ENCODE measurements at places on chromosomes 1 and 21.

DNA sequence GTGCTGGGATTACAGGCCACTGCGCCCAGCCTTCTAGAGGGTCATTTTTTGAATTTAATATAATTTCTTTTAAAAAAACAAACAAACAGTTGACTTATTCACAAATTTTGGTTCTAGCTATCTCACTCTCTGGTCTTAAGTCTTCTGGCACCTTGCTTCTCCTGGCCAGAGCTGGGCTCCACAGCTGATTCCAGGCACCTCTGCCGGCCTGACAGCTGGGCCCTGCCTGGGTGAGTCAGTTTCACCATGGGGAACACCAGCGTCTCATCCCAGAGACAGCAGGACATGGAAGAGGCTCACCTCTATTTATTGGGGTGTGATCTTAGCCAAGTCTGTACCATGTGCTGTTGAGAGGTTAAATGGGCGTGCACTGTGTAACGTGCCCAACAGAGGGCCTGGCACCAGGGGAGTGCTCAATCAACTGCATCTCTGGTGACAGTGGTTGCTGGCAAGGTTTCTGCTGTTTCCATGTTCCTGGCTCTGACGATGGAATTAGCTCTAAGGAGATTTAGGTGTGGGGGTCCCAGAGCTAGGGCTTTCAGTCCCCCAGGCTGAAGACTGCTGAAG lies 956 bp downstream of the CPLANE2 start:
- DNase-seq = peak; percentile 82

GRCh38 chr1:237685551-237685950 lies 205.2 kb downstream of the ZP4 start:
- DNase-seq = no peak

DNA sequence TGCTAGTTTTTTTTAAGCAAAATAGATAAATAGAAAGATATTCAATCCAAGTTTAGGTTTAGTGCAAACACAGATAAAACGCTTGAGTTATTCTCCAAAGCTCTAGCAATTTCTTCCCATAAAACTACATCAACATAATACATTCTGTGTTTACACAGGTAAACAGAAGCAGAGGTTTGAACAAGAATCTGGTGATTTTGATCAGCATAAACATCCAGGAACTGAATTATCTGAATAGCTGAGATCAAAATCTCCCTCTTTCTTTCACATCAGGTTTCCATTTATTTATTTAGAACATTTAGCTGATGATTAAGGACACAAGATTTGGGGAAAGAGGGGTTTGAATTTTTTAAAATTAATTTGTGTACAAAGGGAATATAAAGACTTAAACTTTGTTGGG lies 1564.6 kb downstream of the MRPL39 start:
- no peak for DNase-seq

DNA sequence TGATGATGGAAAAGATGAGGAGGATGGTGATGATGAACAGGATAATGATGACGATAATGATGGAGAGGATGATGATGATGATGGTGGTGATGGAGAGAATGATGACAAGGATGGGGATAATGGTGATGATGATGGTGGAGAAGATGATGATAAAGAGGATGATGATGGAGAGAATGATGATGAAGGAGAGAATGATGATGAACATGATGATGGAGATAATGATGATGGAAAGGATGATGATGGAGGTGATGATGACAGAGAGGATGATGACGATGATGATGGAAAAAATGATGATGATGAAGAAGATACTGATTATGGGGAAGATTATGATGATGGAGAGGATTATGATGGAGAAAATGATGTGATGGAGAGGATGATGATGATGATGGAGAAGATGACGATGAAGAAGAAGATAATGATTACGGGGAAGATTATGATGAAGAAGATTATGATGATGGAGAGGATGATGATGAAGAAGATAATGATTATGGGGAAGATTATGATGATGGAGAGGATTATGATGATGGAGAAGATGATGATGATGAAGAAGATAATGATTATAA lies 204.1 kb downstream of the MATN1 start:
- no peak for DNase-seq

DNA sequence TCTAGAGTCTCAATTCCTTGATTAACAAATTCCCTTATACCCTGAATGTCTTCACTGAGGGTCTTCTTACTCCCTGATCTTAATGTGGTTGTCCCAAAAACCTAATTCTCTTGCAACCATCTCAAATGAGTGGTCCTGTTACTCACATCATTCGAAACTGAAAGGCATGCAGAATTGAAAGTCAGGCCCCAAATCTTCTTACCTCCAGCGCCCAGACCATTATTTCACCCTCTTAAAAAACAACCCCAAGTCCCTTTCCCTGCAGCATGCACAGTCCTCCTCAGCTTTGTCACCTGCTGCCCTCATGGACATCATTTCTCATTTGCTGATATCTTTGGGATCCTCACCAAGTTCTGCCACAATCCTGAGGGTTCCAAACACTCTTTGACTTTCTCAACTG lies 230.1 kb downstream of the SEC16B start:
- no peak for DNase-seq

DNA sequence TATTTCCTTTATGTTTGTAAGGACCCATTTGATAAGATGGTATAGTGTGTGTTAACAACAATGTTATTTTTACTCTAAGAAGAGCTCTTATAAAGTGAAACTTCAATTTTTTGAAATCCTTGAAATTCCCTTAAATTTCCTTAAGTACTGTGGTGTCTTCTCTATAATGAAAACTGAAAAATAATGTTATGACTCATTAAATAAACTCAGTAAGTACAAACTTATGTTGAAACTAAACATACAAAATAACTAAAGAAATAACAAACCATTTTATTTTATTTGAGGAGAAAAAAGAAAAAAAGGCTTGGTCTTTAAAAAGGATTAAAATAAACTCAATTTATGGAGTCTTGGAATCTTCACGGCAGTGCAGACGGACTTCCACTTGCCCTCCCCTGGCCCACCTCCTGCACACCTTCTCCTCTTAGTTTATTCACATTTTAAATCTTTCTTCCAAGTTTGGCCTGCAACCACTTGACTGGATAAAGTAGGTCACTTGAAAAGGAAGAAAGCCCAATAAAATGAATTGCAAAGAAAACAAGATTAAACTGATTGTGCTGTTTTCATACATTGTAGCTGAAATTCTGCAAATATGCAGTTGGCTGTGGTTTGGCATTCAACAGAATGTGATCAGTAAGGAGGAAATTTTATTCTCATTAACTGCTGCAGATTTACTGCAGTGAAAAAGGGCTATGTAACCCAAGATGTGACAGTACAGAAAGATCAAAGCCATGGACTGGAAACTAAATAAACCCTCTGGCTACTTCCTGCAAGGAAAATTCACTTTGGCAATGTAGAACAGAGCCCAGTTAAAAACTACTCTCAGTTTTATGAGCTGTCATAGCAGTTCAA lies 48.5 kb upstream of the SCYL3 start:
- no peak for DNase-seq

- DNase-seq = no peak
Observed at GRCh38 chr1:170370087-170370486, 161.9 kb upstream of the GORAB start.

DNA sequence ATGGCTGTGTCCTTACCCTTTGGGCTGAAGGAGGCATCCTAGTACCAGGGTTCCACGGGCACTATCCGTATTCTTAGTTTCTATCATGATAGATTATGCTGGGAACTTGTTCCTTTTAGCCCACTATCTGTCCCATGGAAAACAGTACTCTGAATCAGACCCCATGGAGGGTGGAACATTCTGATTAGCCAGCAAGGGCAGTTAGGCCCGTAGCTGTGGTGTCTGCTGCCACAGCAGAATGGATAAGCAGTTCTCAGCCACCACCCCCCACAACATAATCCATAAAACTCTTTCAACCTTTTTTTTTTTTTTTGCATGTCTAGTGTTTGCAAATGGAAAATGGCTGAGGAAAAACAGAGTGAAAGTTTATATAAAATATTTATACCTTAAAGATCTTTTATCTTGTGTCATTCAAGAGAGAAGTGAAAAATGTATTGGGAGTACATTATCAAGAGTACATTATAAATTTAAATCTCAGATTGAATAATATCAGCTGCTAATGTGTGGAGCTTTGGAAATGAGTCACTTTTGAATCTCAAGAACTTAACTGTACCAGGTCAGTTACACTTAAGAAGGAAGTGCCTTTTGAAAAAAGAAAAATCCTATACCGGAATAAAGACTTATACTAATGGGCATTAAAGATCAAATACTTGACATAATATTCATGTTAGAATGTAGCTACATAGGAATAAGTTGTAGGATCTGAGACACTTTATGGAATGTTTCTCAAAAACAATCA lies 80.3 kb downstream of the NFIA start:
- DNase-seq = no peak

Measured in SK-N-SH (cell line).